Astrocyte (in vitro differentiated cells and primary cell): ENCODE measurements at places on chromosomes 6 and 20. TPM values are rescaled to one million over a fixed set of nuclear protein-coding genes. Genes with fewer than 3 reads are reported as not detected.

Gene MUC21
- total RNA-seq: not detected in 2 replicates

GRCh38 chr6:42279144-42279781 lies 61.6 kb upstream of the MRPS10 start:
- no peaks in the 10 kb centered on the region for H3K27me3 ChIP-seq
- H3K36me3 ChIP-seq: no peaks in the 10 kb centered on the region
- no peak overlapping the region for H3K4me3 ChIP-seq

GRCh38 chr6:152189736-152190135 lies 382.3 kb downstream of the ESR1 start:
- no peak overlapping the region for H3K27ac ChIP-seq
- H3K36me3 ChIP-seq: peaks cover 16% of the 10 kb centered on the region
- H3K4me1 ChIP-seq: no peaks in the 10 kb centered on the region
- peak; percentile 61 for DNase-seq

GRCh38 chr20:46772901-46773300 lies 63.5 kb downstream of the SLC2A10 start:
- no peak overlapping the region for H3K27ac ChIP-seq
- H3K36me3 ChIP-seq: no peaks in the 10 kb centered on the region
- no peak overlapping the region for H3K4me3 ChIP-seq
- DNase-seq: no peak
- peaks cover 7% of the 10 kb centered on the region for H3K4me1 ChIP-seq
